ENCODE measurements at places on chromosomes 16 and 17. TPM values are rescaled to one million over a fixed set of nuclear protein-coding genes. Genes with fewer than 3 reads are reported as not detected.

- no peak for DNase-seq
Measured at GRCh38 chr16:65119901-65120401, 1.9 kb downstream of the CDH11 start.

- DNase-seq, result no peak
Measured at GRCh38 chr17:18008496-18009268, 30.3 kb downstream of the ATPAF2 start.

DNA sequence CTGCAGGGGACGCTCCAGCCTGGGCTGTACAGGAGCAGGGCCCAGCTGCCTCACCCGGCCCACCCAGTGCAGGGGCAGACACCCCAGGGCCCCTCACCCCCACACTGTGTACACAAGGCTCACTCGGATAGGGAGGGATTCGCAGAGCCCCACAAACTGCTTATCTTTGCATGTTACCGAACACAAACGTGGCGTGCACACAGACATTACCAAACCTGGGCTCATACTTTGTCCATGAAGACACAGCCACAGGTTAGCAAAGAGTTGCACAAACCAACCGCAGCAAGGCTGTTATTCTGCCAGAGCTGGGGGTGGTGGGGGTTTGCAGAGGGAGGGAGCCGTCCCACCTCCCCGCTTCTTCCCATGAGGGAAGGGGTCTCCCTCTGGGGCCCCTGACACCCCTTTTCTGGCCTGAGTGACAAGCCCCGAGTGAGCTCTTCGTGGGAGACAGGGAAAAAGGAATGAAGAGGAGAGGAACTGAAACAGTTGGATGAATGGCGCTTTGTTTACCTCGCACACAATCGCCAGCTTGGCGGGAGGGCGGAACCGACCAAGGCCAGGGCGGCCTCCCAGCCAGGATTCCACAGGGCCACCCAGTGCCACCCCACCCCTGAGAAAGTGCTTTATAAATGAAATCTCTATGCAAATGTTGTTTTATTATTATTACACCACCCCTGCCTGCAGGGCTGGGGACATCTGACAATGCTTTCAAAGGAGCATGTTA lies 434 bp upstream of the CPSF4L start:
- no peak for DNase-seq

DNA sequence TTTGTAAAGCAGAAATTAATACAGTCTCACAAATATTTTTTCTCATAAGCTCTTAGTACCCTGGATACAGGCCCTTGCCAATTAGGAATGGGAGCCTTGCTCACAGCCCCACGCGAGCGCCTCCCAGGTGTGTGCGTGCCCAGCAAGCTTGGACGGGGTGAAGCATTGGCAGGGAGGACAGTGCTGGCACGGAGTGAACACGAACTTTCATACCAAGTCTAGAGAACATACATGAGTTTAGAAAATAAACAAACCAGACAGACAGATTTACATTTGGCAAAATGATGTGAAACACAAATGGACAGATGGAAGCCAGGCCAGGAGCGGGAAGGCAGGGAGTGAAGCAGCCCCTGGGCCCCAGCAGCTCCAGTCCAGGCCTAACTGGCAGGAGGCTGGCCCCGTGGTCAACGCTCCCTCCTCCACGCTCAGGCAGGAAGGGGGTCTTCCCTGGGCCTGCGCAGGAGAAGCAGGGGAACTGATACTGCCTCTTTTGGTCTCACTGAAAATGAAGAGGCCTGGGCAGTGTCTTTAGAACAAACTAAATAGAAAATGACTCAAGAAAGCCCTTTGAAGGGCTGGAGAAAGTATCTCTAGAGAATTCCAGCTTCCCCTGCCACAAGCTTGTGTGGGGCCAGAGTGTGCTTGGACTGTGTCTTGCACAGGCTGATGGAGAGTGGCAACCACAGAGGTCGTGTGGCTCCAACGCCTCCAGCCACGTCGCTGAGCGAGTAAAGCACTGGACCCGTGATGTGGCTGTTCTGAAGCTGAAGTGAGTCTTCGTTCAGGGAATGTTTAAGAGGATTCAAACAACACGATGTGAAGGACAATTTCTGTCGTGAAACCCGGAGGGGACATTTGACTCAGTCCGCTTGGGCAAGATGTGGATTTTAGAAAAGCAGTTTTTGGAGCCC lies 9.9 kb upstream of the FOXJ1 start:
- DNase-seq, result no peak

DNA sequence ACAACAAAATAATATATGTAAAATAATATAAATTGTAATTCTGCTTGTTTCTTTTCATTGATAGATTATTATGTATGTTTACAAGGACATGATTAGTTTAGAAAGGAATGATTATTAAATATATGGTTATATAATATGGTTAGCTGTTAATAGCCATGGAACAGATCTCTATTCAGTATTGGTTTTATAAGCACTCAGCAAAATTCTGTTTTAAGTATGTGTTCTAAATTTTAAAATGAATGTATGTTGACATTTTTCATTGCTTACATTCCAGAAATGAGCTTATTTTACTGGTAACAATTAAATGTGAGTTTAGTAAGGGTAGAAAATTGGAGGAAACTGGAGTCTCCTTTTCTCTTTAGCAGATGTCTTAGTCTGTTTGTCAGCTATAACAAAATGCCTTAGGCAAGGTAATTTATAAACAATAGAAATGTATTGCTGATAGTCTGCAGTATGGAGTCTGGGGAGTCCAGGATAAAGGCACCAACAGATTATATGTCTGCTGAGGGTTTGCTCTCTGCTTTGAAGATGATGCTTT lies 45.4 kb downstream of the NFAT5 start:
- no peak for DNase-seq

DNA sequence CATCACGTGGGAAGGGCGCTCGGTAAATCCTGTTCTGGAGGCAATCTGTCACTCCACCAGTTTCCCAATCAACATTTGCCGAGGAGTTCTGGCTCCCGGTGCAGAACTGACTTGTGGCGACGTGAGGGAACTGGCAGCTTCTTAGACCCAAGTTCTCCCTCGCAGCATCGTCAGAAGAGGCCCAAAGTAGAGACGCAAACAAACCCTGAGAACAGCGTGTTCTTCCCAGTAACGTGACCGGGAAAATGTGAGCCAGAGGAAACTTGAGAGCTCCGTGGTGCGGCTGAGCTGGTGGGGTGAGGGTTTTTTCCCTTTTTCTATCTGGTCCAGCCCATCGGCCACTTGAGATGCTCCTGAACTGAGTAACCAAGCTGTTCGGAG lies 158.9 kb upstream of the CACNG5 start:
- DNase-seq, result no peak

DNA sequence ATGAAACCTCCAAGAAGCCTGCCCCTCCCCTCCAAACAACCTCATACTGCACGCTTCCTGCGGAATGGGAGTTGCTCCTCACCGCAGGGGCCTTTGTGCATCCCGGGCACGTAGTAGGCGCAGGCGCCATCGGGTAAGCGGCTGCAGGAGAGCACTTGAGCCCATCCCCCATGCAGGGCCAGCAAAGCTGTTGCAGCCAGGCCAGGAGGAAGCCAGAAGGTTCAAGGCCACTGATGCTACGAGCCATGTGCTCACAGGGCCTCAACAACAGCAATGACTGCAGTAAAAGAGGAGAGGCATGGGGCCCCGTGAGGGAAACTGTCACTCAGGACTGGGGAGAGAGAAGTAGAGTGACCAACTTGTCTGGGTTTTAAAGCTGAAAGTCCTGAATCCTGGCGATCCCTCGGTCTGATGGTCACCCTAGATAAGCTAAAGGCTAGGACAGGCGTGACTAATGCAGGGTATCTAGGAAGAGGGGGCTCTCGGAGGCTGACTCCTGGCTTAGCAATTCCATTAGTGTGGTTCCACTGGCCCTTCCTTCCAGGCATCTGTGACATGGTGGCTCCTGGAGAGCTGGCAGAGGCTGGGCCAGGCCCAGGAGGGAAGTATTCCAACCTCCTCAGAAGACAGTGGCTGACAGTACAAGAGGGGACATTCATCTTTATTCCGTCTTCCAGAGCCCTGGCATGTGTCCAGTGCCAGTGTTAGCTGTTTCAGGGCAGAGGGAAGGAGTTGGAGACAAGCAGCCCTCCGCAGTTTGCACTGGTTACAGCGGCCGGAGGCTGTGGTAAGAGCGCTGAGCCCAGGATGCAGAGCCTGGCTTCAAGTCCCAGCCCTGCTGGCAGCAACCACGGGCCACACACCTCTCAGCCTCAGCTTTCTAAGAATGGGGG lies 20.8 kb downstream of the GOSR2 start:
- DNase-seq, result peak; percentile 37

GRCh38 chr16:24689128-24689527 lies 40.3 kb upstream of the TNRC6A start:
- peak; percentile 38 for DNase-seq

DNA sequence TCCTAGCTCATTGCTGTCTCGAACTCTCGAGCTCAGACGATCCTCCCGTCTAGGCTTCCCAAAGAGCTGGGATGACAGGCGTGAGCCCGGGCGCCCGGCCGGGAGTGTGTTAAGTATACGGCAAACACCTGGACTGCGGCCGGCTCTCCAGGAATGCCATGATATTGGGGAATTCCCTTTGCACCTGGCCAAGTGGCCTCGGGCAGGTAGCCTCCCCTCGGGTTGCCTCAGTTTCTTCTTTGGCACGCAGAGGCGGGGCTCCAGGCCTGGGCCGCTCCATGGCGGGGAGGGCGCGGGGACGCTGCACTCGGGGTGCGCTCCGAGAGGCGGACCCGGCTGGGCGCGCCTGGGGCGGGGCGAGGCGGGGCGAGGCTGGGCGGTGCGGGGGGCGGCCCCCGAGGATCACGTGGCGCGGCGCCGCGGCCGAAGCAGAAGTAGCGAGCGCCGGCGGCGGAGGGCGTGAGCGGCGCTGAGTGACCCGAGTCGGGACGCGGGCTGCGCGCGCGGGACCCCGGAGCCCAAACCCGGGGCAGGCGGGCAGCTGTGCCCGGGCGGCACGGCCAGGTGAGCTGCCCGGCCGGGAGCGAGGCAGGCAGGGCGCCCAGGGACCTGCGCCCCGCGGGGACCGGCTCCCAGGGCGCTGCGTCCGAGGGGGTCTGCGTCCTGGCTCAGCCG lies at the start of gene PLCG2:
Gene PLCG2, plus strand, starts transcription at position 431 of the 675 bp plus-strand sequence. CDS start 6,699 bp downstream, outside the sequence.
- DNase-seq, result peak; percentile 78

DNA sequence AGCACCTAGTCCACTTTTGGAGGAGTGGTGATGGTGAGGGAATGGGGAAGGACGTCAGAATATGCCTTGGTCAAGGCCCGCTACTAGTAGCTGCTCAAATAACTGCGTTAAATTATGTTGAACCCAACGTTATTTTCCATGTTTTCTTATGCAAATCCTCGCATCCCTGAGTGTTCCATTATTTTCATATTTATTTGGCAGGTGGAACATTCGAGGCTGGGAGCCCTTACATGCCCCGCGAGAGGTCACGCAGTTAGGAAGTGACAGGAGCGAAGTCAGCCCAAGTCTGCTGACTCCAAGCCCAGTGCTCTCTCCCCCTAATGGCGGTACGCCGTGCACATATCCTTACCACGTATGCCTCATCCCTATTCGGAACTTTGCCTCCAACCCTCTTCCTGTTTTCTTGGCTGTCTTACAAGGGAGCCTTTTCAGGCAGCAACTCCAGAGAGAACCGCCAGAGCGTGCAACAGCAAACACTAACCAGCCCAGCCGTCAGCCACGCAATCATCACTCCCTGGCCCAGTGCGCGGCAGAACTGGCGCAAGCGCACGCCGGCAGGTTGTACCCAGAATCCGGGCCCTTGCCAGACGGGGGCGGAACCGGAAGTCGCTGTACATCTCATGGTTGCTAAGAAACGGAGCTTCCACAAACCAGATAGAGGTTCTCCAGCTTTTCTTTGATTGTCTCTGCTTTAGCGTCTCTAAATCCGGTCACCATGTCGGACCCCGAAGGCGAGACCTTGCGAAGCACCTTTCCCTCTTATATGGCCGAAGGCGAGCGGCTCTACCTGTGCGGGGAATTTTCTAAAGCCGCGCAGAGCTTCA lies at the start of gene ODAD4:
Gene ODAD4, plus strand, starts transcription at position 609 of the 824 bp plus-strand sequence. Its CDS starts 107 bp downstream, at position 716.
- DNase-seq, result peak; percentile 95

DNA sequence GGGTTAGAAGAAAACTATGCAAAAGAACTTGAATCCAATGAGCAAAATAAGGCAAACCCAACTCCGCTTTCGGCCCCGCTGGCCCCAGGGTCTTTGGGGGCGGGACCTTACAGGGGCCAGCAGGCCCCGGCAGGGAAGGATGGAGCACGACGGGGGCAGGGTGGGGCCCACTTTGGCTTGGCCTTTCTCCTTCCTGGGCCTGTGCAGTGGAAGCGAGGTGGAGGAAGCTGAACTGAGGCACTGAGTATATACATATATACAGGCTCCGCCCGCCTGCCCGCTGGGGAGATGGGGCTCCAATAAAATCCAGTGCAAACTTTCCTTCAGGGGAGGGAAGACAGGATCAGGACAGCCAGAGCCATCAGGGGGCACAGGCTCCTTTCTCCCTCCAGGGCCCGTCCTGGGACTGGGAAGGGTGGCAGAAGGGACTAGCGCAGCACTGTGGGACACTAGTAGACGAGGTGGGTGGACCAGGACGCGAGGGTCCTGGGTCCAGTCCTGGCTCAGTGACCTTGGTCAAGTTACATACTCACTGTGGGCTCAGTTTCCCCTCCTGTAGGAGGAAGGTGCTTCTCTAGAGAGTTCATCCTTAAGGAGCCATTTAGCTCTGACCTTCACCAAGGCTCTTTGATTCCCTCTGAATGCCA lies 20.9 kb upstream of the MPO start:
- DNase-seq, result no peak

GRCh38 chr17:76039121-76039520 lies 12.0 kb upstream of the EVPL start:
- no peak for DNase-seq

GRCh38 chr17:56754523-56755208 lies 79.1 kb downstream of the C17orf67 start:
- no peak for DNase-seq

- peak; percentile 35 for DNase-seq
Measured at GRCh38 chr16:27640277-27640600, 90.3 kb downstream of the KATNIP start.

DNA sequence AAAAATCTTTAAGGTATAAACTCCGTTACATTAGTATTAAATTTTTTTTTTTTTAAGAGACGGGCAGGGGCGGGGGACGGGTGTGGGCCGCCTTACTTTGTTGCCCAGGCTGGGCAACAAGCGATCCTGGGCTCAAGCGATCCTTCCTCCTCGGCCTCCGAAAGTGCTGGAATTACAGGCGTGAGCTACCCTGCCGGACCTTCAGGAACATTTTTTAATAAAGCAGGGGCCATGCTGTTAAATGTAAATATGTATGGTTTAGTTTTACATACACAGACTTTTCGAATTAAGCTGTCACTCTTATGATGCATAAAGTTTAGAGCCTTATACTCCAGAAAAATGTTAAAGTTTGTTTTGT lies 2.4 kb downstream of the PPM1D start:
- DNase-seq, result no peak

GRCh38 chr16:89904606-89905510 lies 13.8 kb upstream of the MC1R start:
- DNase-seq, result no peak

SSH2 gene
- 13.6 TPM for total RNA-seq

MT3 gene
- 0.71 TPM for total RNA-seq

ZSCAN10 gene
- 286 TPM for total RNA-seq

NT5C gene
- total RNA-seq, result 91.0 TPM

PRR29 gene
- 0.85 TPM for total RNA-seq

ARHGAP27 gene
- total RNA-seq, result 16.0 TPM

GDPD3 gene
- total RNA-seq, result 2.5 TPM

DNASE1L2 gene
- 1.1 TPM for total RNA-seq

HIGD1B gene
- total RNA-seq, result not detected

FADS6 gene
- 1.1 TPM for total RNA-seq

TNFRSF17 gene
- total RNA-seq, result 0.18 TPM

NFE2L1 gene
- total RNA-seq, result 130 TPM

NTHL1 gene
- 90.5 TPM for total RNA-seq
